NCI-H524 (cell line): ENCODE measurements at places on chromosomes 7 and 10.

DNA sequence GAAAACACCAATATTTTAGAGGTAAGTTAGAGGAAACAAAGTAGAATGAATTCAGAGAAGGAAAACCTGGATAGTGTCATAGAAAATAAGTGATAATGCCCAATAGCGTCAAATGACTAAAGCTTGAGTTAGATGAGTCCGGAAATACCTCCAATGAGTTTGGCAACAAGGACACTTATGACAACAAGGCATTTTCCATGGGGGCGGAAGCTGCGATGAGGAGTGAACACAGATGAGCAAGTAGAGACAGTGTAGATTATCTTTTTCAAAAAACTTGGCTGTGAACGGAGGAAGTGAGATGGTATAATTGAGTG is 383 bp upstream of the R3HCC1L start:
- DNase-seq: no peak

GRCh38 chr7:10116511-10116910 is 857.2 kb upstream of the PHF14 start:
- no peak for DNase-seq

DNA sequence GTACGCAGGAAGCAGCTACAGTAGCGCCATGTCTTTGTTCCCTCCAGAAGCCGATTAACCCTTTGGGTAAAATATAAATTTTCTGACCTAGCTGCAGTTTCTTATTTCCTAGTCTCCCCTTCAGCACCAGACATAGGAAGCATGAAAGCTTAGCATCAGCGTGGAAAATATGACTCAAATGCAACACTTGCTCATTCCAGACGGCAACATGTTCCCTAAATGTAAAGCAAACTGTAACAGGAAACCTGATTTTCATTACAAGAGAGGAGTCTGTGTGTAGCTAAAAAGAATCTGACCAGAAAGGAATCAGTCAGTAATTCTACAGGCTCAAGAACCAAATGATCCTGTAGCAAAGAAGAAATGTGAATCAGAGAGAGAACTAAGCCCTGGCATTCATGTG is 219.2 kb downstream of the C7orf25 start:
- DNase-seq: no peak

DNA sequence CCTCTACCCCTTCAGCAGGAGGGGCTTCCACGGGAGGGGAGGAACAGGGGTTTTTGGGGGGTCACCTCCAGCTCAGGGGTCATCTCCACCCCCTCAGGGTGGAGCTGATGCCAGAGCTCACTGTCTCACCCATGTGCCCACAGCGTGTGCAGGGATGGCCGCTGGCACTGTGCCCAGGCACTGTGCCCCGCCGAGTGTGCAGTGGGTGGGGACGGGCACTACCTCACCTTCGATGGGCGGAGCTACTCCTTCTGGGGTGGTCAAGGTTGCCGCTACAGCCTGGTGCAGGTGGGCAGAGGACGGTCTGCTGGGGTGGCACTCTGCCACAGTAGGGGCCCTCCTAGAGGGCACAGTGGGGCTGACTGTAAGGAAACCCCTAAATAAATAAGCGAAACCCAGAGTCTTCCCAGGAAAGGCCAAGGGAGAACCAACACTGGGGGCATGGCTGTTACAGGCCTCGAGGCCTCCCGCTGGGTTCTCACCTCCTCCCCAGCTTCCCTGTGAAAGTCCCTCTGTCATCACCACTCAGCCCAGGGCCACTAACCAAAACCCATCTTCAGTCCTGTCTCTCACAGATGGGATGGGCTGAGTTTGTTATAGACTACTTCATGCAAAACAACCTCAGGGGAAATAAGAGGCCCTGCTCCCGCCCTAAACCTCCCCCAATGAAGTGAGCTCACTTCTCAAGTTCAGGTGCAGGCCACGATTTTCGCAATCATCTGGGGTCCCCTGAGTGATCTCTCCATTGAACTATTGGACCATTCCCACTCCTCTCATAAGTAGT is 7.4 kb upstream of the ZNF467 start:
- DNase-seq: no peak
